ENCODE measurements at places on chromosomes 12 and 14. TPM values are rescaled to one million over a fixed set of nuclear protein-coding genes. Genes with fewer than 3 reads are reported as not detected.
A peak's percentile ranks its signal among the peaks of the same experiment; 100 is the strongest.

The MGP gene
- 1,110 TPM for total RNA-seq

The LGR5 gene
- not detected for total RNA-seq

The SLC4A8 gene
- 0.24 TPM for total RNA-seq

The TSPAN11 gene
- total RNA-seq: 4.9 TPM

The PTPRR gene
- 0.62 TPM for total RNA-seq

The WIF1 gene
- 0.67 TPM for total RNA-seq

The OTOGL gene
- 25.9 TPM for total RNA-seq

The NTF3 gene
- 0.53 TPM for total RNA-seq

The CMKLR1 gene
- 7.8 TPM for total RNA-seq

The PCED1B gene
- 2.3 TPM for total RNA-seq

The EML1 gene
- total RNA-seq: 32.5 TPM

GRCh38 chr12:5588591-5588990 is 156.7 kb downstream of the NTF3 start:
- no peak for DNase-seq

- DNase-seq: no peak
These were observed 45.6 kb downstream of the TRMT5 start for GRCh38 chr14:60935319-60935718.

DNA sequence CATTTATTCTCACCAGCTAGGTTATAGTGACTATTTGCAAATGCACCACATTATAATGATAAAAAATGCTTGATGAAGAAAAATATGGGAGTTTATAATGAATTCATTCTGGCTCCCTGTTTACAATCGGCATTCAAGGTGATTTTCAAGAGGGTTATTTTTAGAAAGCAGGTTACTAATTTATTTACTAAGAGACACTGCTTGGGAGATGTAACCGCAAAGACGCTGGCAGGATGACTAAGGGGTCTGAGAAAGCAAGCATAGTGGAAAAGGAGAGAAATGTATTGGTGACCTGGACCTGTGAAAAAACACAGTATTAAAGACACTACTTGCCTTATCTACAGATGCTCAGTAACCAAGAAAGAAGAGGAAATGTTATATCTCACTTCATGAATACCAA is 13.3 kb upstream of the PITPNM2 start:
- no peak for DNase-seq

- DNase-seq: no peak
These were observed 107.9 kb downstream of the BBS10 start for GRCh38 chr12:76240281-76240680.

- DNase-seq: no peak
These were observed 685.7 kb downstream of the SLC16A7 start for GRCh38 chr12:60281522-60281921.

DNA sequence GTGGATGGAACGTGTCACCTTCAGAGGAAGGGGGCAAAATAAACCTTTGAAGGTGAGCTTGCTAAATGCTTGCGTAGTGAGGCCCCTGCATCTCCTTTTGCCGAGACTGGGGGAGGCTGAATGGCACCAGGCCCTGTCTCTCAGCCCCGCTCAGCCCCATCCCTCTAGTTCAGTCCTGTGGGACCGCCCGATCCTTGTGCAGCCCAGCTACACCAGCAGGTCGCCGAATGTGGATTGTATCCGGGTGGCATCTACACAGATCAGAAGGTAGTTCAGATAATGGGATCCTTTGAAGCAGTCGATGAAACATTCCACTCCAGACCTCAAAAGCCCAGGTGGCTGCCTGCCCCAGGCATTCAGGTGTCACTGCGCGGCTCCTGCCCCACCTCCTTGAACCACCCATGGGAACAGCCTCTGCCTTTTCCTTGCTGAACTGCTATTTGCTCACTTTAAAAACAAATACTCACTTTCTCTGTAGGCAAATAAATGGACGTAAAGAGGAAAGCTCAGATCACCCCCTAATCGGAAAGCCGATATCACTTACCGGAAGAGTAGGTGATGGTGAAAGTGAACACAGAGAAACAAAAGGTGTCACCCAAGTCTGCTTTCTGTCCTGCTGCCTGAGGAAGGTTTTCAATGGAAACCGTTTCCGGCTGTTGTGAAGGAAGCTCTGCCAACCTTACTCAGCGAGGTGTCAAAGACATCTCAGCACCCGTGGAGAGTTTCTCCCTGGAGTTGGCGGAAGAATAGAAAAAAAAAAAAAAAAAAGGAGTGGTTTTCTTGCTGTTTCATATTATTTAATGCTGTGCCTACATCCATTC is 100.3 kb upstream of the NCOR2 start:
- no peak for DNase-seq

DNA sequence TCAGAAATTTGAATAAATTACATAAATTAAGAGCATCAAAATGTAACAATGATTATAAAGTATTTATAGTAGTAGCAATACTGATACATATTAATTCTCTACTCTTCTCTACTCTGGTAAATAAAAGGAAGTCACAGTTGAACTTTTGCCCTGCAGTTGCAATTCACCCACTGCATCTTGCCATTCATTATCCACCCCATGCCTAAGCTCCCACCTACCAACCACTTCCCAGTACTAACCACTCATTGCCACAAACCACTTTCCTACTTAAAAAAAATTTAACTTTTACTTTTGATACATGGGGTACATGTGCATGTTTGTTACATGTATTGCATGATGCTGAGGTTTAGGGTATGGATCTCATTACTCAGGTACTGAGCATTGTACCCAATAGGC is 174.0 kb downstream of the RASSF9 start:
- no peak for DNase-seq

GRCh38 chr12:34404377-34405285 is 382.3 kb downstream of the ALG10 start:
- peak; percentile 14 for DNase-seq

DNA sequence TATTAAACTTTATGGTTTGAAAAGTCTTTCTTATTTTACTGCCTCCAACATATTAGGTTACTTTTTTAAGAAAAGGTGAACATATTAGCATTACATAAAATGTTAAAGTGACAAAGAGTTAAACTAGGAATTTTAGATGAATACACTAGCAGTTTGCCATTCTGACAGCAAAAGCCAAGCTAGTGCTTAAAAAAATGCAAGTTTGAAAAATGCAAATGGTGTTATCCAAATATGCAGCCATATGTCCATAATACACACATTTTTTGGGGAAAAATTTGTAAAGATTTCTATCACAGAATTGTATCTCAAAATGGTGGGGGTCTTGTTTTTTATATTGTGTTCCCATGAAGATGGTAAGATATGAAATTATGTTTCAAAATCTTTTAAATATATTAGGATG is 466.1 kb downstream of the FOXG1 start:
- no peak for DNase-seq

GRCh38 chr12:11853126-11853525 is 203.7 kb downstream of the ETV6 start:
- no peak for DNase-seq

- no peak for DNase-seq
These were observed 1.2 kb downstream of the TMEM120B start for GRCh38 chr12:121713793-121714192.

GRCh38 chr14:30005114-30005808 is 77.6 kb upstream of the PRKD1 start:
- DNase-seq: no peak

DNA sequence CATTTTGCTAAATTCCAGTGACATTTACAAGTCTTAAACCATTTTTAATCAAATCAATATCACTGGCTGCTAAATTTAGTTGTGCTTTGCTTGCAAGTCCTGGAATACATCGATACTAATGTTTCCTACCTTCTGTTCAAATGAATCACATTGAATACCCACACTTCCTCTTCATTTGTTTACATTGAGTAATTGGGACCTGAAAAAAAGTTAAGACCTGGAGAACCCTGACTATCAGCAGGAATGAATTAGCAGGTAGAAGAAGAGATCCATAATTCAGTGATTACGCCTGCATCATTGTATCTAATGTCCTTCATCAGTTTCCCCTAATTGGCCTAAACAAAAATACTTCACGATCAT is 369.3 kb downstream of the ETNK1 start:
- DNase-seq: no peak

GRCh38 chr12:132007041-132007440 is 57.3 kb downstream of the EP400 start:
- no peak for DNase-seq

GRCh38 chr14:74299061-74299545 is 3.6 kb downstream of the ABCD4 start:
- DNase-seq: no peak

DNA sequence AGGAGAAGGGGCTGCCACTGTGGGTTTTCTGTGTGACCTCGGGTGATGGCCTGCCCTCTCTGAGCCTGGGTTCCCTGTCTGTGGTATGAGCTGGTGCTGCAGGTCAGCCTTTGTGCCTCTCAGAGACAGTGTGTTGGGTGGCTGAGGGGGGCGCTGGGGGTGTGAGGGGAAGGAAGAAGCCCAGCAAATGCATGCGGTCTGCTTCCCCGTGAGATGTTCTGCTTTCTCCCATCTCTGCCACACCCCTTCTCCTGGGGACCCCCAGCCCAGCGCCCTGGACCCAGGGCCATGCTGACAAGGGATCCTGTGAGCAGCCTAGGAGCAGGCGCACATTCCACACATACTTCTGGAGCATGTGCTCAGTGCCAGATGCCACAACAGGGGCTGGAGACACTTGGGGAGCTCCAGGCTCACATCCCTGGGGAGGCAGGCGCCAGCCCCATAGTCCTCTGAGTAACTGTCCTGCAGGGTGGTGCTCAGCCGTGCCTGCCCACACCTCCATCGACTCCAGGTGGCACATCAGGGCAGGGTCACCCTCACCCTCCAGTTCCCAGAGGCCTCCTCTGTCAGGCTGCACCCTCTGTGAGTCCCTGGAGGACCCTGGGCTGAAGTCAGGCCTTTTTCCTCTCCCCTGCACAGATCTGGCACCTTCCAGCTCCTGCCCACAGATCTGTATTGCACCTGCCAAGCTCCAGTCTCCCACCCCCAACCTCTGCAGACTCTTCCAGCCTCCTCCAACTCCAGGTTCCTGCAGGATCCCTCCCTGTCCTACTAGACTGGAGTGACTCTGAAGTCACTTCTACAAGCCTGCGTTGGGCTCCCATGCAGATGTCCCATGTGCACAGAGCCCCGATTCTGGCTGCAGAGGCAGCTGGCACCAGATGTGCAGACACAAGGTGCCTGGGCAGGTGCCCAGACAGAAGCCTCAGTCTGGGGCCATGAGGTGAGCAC is 205.6 kb downstream of the KIF26A start:
- no peak for DNase-seq

DNA sequence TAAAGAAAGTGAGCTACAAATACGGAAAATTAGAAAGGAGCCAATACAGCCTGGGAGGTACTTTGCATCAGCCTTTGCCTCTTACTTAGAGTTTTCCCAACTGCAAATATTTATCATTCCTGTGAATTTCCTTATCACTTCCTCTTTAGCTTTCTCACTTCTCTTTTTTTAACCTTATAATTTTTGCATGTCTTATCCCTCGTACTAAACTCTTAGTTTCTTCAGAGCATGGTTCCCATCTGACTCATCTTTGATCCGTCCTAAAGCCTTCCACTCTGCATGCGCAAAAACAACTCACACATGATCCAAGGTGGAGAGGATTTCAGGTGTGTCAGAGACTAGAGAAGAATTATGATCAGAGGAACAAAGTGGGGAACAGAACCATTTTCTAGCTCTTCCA is 9.6 kb upstream of the SNAPC1 start:
- no peak for DNase-seq

DNA sequence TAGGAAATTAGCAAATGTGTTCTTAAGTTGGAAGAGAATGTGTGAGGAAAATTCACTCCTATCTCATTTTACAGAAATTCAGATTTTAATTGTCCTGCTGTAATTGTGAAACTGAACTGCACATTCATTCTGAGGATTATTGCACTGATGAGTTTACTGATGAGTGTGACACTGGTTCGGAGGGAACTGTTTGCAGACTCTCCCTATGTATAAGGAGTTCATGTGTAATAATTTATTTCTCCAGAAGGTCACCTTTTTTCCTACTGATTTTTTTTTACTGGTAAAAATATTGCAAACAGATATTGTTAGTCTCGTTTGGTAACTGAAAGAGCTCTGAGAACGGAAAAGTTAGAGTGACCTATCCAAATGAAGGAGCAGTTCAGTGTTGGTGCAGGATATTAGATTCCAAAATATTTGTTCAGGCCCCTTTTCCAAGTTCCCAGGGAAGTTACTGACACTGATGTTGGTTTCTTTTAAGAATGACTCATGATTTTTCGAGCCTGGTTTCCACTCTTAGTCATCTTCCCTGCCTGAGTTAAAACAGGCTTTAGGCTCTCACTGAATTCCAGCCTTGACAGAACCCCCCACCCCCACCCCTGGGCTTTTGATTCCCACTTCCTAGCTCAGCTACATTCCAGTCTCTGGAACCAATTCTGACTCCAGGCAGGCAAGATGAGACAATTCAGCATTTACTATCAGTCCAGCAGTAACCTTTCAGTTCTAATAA is 18.4 kb downstream of the ANO6 start:
- no peak for DNase-seq
